ENCODE measurements at places on chromosomes 1 and 21. TPM values are rescaled to one million over a fixed set of nuclear protein-coding genes. Genes with fewer than 3 reads are reported as not detected.

The KCNC4 gene
- total RNA-seq: 13.0 TPM

The INTS7 gene
- 21.7 TPM for total RNA-seq

The SPSB1 gene
- 10.8 TPM for total RNA-seq

The GJA9 gene
- total RNA-seq: not detected

DNA sequence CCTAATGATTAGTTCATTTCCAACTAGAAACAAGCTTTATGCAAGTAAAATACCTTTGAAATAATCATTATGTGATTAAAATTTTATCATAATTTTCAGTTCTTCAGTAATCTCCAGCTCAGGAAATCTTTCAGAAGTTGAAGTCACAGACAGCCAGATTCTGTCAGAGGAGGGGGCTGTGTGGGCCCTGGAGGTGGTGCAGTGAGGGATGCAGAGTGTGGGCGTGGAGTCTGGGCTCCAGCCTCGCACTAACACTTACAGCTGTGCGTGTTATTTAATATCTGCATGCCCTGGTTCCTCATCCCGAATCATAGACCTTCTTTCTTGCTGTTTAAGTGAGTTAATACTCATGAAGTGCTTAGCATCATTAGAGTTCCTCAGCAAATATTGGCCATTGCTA lies 23.9 kb downstream of the WDR64 start:
- no peak overlapping the region for H3K4me3 ChIP-seq
- DNase-seq: no peak
- no peaks in the 10 kb centered on the region for H3K36me3 ChIP-seq
- H3K27me3 ChIP-seq: peaks cover 12% of the 10 kb centered on the region
- H3K4me1 ChIP-seq: no peaks in the 10 kb centered on the region

- H3K36me3 ChIP-seq: no peaks in the 10 kb centered on the region
- H3K27me3 ChIP-seq: no peaks in the 10 kb centered on the region
- H3K27ac ChIP-seq: no peak overlapping the region
- H3K4me1 ChIP-seq: peaks cover 13% of the 10 kb centered on the region
Observed at GRCh38 chr1:160519642-160520435, 3.2 kb downstream of the SLAMF6 start.

GRCh38 chr1:153443486-153443885 lies 17.0 kb downstream of the S100A7 start:
- peaks cover 76% of the 10 kb centered on the region for H3K27me3 ChIP-seq
- no peak overlapping the region for H3K27ac ChIP-seq
- no peak for DNase-seq
- H3K4me1 ChIP-seq: peaks cover 7% of the 10 kb centered on the region

DNA sequence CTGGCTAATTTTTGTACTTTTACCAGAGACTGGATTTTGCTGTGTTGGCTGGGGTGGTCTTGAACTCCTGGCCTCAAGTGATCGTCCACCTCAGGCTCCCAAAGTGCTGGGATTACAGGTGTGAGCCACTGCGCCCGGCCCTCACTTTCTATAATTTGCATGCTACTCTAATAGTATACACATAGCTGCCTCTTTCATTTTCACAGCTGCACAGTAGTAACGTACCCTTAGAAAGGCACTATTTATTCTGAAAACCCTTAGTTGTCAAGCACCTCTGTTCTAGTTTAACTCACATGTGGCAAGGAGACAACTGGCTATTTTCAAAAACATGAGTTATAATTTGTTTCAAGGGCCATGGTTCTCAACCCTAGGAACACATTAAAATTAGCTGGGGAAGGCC lies 17.2 kb downstream of the TPM3 start:
- H3K4me1 ChIP-seq: no peaks in the 10 kb centered on the region
- H3K27me3 ChIP-seq: no peaks in the 10 kb centered on the region
- no peak overlapping the region for H3K4me3 ChIP-seq
- DNase-seq: no peak
- H3K27ac ChIP-seq: no peak overlapping the region

DNA sequence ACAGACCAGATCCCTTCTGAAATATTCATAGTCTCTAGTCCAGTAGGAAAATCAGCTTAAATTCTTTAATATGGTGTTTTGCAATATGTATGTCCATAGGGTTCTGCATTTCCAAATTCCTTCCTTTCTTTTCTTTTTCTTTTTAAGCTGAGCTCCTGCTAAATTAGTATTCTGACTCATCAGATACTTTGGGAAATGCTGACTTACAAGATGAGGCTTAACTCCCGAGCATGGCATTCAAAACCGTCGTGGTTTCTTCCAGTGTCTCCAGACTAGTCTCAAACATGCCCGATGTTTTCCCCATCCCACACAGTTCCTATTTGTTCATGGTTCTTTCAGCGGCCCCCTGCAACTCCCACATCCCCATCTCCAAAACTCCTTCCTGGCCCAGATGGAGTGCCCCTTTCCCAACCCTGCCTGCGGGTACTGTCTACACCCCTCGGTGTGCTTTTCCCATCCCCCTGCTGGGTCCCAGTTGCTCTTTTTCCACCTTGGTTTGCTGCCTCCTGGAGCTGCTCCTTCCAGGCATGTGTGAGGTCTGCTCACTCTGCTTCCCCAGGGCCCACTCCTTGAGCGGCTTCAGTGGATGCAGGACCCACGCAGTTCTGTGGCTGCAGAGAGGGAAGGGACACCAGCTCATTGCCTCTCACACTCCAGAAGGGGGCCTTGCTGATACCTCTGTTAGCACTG lies 19.5 kb upstream of the ETV3 start:
- no peak overlapping the region for H3K4me3 ChIP-seq
- no peaks in the 10 kb centered on the region for H3K27me3 ChIP-seq
- no peak for DNase-seq
- no peaks in the 10 kb centered on the region for H3K36me3 ChIP-seq

Data from HCT116 (cell line).